ENCODE measurements at places on chromosomes 5 and 9.
A peak's percentile ranks its signal among the peaks of the same experiment; 100 is the strongest.

DNA sequence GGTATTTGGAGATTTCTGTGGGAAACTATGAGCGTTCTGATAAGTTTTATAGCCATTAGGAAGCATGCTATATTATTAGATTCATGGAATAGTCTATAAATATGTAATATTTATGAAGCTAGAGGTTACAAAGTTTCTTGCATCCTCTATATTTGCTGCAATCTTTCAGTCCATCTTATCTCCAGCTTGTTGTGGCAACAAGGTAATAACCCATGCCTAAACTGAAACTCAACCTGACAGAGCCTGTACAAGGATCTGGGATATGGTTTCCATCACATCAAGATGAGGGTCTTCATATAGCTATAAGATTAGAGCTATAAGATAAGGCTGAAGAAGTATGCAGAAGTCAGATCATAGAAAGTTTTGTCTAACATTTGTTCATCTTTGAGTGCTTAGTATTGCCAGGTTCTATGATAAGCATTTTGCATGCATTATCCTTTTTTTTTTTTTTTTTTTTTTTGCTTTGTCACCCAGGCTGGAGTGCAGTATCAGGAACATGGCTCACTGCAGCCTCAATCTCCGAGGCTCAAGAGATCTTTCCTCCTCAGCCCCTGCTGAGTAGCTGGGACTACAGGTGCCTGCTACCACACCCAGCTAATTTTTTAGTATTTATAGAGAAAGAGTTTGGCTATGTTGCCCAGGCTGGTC, 14.8 kb downstream of the BAAT start:
- DNase-seq = no peak

DNA sequence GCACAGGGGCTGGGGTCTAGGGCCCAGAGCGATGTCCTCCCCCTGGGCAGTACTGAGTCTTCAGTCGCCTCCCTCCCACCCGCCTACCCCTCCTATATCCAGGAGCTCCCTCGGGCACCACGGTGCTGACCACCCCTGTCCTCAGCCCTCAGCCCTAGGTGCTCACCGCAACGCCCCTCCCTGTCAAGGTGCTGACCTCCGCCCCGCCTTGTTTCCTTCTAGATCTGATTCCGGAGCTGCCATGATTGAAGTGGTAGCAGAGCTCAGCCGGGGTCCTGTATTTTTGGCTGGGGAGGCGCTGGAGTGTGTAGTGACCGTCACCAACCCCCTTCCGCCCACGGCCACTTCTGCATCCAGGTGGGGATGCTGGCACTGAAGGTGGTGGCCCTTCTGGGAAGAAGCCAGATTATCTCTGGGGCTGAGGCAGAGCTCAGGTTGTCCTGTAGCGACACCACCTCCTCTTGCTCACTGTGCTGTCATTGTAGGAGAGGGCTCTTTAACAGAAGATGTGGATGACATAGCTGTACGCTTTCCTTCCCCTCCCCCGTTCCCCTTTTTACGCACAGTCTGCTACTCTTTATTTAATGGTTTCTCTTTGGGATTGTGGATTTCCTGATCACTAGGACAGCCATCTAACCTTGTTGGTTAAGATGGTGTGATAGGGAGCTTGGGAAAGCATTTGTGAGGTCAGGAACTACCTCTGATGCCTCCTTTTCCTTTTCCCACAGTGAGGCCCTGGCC, 598 bp downstream of the RGP1 start:
- DNase-seq = no peak

- DNase-seq = no peak
These were observed 2.8 kb upstream of the PRR16 start for GRCh38 chr5:120461251-120461650.

GRCh38 chr5:82676661-82677060, 398.5 kb upstream of the RPS23 start:
- DNase-seq = no peak

DNA sequence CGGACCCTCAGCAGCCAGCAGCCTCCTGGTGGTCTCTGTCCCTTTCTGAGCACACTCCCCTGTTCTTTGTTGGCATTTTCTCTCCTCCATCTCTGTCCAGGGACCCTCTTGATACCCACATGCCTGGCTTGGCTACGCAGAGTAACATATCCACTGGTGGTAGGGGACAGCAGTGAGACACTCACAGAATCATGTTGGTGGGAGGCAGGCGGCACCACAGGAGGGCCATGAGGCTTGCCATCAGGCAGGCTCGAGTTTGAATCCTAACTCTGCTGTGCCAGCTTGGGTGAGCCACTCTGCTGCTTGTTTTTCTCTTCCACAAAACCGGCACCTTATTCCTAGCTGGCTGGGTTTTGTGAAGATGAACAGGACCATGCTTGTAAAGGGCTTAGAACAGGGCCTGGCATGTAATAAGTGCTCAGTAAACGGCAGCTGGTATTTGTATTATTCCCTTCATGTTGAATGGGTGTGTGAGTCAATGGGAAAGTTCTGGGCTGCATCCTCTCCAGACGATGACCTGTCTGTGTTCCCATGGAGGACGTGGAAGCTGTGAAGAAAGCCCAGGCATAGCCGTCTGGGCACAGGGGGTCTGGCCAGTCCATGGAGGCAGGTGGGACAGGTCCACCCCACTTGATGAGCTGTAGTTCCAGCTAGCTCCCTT, 2.3 kb downstream of the COL27A1 start:
- peak; percentile 71 for DNase-seq

- DNase-seq = no peak
These were observed 10.9 kb downstream of the SH3GL2 start for GRCh38 chr9:17589771-17590170.

DNA sequence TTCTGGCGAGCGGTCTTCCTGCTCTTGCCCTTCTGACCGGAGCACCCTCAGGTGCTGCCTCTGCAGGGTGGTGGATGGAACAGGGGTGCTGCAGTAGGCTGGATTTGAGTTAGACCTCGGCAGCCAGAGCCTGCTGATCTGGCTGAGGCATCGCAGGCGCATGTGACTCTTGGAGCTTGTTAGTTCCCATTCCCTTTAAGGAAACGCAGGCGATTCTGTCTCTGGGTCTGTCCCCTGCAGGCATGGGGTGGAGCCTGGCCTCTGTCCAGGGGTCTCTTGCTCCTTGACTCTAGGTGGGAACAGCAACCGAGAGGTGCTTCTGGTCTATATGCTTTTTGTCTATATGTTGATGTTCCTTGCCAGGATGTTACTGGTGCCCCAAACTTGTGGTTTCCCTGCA, 3.1 kb downstream of the WNK2 start:
- no peak for DNase-seq

DNA sequence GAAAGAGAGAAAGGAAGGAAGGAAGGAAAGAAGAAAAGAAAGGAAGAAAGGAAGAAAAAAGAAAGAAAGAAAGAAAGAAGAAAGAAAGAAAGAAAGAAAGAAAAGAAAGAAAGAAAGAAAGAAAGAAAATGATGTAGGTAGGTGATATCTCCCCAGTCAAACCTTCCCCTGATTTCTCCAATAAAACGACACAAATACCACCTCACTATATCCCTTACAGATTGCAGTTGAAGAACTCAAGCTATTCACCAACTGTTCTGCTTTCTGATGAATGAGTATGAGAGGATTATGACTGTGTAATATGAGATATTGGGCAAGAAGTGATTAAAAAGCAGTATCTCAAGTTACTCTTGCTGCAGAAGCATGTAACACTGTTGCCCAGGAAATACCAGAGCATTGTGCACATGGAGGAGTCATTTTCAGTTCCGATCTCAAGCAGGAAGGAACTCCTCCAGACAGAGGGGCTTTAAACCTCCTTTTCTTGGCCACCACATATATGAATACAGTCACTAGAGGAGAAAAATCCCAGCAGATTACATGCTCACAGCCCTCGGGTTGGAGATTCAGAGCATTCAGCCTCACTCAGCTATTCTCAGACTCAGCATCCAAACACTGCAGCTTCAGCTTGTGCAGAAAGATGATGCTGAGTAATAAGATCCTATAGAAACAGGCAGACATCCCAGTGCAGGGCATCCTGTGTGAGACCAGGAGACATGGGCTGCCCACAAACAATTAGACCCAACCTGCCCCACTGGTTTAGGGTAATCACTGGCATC, 61.4 kb downstream of the UGCG start:
- DNase-seq = peak; percentile 99

DNA sequence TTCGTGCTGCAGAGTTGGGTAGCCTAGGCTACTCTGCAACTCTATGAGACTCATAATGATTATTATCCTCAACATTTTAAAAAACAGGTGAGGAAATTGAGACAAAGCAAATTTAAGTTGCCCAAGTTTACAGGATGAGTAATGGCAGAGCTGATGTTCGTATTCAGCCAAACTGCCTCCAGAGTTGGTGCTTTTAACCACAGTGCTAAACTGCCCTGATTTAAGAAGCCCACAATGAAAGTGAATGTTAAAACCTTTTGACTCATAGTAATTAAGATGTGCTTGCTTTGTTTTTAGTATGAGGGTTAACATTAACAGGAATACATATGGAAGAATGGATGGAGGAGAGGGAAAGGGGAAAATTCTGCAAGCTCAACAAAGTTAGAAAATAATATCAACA, 15.9 kb upstream of the GABRB2 start:
- no peak for DNase-seq

DNA sequence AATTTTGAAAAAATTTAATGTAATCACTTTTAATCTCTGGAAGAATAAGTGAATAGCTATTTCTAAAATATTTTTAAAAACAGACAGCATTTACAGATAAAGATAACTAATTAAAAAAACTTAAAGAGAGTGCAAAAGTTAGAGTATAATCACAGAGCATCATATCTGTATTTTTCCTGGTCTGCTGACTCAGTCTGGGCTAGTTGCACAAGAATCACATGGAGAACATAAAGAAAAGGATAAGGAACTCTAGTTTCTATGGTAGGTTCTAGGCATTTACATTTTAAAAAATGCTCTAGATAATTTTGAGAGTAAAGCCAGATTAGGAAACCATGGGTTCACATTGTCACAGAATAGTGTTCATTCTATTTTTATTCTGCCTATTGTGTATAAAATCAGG, 347.4 kb downstream of the PSAT1 start:
- DNase-seq = peak; percentile 39

DNA sequence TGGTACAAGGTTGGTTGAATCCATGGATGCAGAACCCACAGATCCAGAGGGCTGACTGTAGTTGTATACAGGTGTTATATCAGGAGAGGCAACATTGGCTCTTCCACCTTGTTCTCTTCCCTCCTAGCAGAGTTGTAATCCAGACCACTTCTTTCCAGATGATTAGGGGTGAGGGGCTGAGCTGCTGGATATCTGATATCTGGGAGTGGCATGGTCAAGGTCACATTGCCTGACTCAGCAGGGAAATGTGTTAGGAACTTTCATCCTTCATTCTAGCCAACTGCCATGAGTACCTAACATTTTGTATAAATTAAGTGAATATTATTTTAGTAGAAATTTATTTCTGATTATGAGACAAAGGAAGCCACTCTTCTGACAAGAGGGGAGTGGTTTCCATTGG, 7.3 kb downstream of the DAPK1 start:
- DNase-seq = no peak

DNA sequence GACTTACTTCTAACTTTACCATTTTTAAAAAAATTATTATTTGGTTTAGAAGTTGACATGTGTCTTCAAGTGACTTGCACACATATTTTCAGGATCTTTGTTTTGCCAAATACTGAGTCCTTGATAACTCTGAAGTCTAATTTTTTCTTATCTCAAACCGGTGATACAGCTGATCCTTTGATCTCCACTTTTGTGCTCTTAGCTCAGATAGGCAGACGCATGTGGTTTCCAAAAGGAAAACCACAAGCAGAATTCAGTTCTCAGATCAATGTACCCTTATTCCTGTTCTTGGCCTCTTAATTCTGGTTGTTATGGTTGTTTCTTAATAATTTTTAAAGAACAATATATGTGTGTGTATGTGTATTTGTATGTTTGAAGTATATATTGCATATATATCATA, 238.3 kb upstream of the EDIL3 start:
- no peak for DNase-seq

DNA sequence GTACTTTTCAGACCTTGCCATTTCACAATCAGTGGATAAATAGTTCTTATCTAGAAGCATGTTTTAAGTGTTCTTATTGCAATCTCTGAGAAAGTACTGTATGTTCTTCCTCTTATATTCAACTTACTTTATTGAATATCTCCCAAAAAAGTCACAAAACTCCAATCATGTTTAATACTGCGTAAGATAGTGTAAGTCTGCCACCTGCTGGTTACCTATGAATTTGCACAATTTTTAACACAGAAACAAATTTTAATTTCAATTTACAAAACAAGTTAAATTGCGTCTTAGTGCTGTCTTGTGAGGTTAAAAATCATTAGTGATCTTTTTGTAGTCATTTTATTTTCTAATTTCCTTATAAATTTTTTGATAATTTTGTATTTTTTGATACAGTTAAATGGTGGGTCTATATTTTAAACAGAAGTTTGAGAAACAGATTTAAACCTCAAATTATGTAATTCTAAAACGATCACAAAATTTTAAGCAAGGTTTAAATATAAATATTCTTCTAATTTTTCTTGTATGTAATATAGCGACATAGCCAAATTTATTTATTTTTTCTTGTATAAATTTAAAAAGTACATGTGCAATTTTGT, 115.8 kb downstream of the EMB start:
- peak; percentile 19 for DNase-seq

GRCh38 chr9:74691058-74691457, 193.9 kb downstream of the RORB start:
- DNase-seq = no peak

- DNase-seq = no peak
These were observed 597.3 kb upstream of the TYRP1 start for GRCh38 chr9:12095931-12096330.

Measured in iris pigment epithelial cell (primary cell).